ENCODE measurements at places on chromosomes 12 and 14.

DNA sequence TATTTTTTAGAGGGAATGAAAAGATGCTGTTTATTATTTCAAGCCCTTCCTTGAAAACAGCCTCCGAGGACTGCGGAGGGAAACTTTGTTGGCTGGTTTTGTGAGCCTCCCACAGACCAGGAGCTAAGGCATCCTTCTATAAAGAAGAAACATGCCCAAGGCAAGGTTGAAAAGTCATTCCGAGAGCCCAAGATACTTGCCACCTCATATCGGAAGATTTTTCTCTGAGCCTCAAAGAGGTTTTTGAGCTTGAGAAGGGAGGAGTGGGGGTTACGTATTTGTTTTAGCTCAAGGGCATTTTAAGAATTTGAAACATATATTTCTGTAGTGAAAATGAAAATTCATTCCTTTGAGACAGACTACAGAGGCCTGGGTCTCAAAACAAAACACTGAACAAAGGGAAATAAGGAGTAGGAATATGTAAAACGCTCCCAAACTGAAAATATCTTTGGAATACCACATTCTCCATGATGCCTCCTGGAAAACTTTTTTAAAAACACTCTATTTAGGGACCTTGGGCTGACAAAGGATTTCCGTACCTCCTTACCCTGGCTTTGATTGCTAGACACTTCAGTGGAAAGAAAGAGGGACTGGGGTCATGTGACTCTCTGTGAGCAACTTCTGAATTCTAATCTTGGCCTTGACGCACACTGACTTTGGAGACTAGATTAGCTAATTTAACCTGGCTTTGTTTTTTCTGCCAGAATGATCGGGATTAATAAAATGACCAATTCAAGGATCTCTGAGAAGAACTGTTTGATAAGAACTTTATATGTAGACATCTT, 180.9 kb downstream of the SRGAP1 start:
- no peak for DNase-seq

DNA sequence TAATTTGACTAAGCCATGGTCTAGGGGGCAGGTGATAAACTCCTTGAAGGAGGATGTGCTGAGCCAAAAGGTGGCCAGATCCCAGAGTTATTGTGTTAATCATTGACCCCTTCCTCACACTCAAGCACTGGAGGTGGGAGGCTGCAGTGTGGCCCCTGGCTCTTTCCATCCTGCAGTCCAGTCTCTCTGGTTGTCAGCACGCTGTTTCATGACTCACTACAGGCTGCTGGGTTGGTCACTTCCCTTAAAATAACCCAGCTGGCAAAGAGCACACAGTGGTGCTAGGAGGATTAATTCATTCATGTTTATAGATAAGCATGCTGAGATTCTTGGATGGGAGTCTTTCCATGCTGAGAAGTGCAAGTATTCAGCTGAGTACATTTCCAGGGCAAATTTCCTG, 228.9 kb downstream of the ANO2 start:
- DNase-seq, result no peak

GRCh38 chr12:112419297-112420133, 768 bp downstream of the PTPN11 start:
- no peak for DNase-seq

- DNase-seq, result no peak
Observed at GRCh38 chr12:130847112-130847511, 8.1 kb upstream of the STX2 start.

DNA sequence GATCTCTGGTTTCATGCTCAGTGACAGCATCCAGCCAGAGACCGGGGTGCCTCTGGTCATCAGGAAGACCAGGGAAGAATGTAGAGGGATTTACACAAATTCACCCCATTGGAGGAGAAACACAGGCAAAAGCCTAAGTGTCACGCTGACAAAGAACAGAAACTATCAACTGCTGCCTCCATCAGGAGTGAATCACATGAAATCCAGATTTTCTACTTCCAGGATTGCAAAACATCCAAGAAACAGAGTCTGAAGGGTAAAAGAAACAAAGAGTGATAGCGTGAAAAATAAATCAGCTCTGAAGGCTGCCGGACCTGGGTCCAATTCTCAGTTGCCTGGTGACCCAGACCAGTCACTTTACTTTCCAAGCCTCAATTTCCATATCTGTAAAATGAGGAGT, 136.1 kb upstream of the MAP1LC3B2 start:
- no peak for DNase-seq

DNA sequence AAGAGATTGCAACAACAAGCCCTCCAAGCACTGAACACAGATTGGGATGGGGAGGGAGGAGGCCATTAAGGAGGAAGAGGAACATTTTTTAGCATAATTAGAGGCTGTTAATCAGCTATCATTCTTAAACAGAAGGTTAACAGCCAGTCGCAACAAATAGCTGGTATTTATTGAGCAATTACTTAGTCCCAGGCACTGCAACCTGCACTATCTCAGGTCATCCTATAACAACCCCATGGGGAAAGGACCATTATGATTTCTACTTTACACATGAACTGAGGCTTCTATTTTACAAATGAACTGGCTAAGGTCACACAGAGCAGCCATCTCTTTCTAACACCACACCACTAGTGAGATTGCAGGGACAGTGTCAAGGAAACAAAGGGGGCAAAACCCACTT, 10.4 kb downstream of the RAB35 start:
- DNase-seq, result no peak

GRCh38 chr14:56331592-56332216, 213.5 kb downstream of the PELI2 start:
- no peak for DNase-seq

Measured in activated CD8-positive, alpha-beta memory T cell treated with anti-CD3 and anti-CD28 coated beads for 48 hours (primary cell).